ENCODE measurements at places on chromosomes 16 and 17. TPM values are rescaled to one million over a fixed set of nuclear protein-coding genes. Genes with fewer than 3 reads are reported as not detected.
A peak's percentile ranks its signal among the peaks of the same experiment; 100 is the strongest.

GRCh38 chr16:10618710-10619209 lies 38.4 kb upstream of the EMP2 start:
- no peak for DNase-seq

DNA sequence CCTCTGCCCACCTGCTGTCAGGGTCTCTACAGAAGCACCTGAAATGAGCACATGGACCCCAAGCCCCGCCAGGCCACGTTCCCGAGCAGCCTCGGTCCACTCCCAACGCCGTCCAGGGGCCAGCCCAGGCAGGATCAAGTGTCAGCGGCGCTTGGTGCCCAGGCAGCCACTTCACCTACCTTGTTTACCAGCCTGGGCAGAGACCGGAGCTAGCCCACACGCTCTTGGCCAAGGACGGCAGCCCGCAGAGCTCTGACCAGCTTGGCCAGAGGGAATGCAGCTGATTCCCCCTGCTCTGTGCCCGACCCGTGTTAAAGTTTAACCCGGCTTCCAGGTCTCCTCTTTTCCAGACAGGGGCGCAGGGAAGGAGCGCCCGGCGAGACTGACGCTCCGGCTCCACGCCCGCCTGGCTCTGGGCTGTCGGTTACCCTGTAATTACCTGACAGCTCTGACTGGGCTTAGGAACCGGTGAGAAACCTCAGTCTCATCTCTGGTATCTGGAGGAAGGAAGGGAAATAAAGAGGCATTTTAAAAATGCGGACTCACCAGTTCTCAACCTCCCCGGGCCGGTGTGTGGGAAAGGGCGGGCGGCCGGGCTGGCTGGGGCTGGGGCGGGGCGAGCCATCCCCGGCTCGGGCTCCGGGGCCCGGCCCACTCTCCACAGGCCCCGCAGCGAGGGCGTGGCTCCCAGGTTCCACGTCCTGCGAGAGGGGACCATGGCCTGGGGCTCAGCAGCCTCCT lies 4.6 kb downstream of the KIFC3 start:
- peak; percentile 67 for DNase-seq

Gene POLR2A
- 170 TPM for total RNA-seq

GRCh38 chr16:83715217-83715920 lies 92.4 kb upstream of the HSBP1 start:
- DNase-seq, result no peak

GRCh38 chr16:55678161-55678821 lies 22.5 kb downstream of the SLC6A2 start:
- DNase-seq, result no peak

Gene SCNN1B
- total RNA-seq, result 3.4 TPM

- DNase-seq, result no peak
Observed at GRCh38 chr17:79696610-79696982, 34.1 kb upstream of the ENPP7 start.

GRCh38 chr16:4859900-4860255 lies 12.6 kb downstream of the UBN1 start:
- DNase-seq, result no peak
